ENCODE measurements at places on chromosomes 12 and 14. TPM values are rescaled to one million over a fixed set of nuclear protein-coding genes. Genes with fewer than 3 reads are reported as not detected.

DNA sequence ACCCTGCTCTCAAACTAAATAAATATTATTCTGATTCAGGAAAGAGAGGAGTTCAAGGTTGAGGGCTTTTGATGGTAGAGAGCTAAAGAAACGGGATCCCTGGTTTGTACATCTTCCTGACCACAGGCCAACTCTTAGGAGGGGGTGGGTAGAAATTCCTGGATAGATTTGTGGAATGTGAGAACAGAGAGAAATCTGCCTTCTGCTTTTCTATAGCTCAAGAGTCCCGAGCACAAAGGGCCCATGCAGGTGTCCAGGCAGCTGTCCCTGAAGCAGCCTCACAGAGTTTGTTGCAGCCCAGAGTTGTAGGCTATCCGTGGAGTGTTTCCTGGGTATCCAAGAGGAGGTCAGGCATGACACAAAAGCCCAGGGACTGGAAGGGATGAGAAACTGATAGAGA is 198.6 kb downstream of the BCAT1 start:
- DNase-seq = no peak

Gene FAM181A
- not detected for total RNA-seq

DNA sequence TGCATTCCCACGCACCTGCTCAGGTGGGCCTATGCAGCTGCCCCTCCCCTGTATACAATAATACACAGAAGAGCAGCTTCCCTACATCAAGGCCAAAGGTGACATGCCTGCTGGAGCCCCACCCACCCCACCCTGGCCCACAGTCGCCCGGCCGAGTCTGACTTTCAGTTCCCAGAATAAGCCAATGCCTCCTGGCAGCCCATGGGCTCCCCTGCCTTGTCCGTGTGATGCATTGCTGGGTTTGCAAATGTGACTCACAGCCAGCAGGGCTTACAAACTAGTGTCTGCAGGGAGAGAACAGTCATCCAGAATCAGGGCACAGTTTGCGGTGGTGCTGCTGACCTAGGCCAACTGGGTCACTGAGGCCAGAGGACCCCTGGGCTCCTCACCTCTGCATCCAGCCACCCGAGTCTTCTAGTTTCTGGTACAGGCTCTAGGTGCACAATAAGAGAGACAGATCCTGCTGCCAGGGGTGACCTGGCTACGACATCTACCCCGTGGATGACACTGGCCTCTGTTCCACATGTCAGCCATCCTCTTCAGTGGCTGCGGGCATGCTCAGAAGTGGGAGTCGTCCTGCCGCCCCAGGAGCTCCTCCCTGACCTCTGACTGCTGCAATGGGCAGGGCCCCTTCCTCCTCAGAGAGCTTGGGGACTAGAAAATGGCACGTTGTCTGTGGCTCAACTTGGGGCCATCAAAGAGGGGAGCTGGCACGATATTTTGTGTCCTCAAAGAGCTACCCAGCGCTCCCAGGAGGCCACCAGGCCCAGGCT is 84.5 kb downstream of the CHGA start:
- DNase-seq = no peak

Gene SERPINA1
- total RNA-seq = 12.7 TPM

DNA sequence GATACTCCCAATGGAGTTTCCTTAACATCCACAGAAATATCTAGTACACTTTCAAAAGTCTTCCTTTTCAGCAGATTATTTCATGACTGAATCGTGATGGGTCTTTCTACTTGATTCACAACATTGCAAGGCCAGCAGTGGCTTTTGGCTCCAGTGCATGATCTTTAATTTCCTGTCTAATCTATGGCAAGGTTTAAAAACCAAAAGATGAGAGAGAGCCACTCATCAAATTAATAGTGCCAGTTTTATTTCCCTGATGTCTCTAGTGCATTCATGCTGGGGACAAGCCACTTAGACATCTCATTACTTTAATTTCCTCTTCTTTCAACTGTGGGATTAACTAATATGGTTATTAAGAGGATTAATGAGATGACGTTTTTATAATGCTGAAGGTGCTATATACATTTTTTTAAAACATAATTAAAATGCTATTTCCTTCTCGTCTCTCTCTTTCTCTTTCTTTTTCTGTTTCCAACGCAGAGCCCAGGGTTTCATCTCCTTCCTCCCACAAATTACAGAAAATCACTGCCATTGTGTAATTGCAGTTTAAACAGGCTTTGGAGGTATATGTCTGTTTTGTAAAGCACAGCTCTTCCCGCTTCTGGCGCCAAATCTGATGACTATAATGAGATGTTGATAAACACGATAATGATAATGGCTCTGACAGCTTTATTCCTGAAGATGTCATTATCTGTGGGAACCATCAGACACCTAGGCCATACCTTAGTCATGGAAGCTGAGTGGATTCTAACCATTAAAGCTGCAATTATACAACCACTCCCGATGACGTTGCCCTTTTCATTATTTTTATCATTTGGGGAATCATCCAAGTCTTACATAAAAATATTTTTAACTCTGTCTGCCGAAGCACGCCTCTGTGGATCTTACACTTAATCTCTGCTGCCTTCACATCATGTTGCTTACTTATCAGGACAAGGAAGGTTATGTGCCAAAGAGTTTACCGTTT is 103.1 kb upstream of the PPM1H start:
- DNase-seq = no peak

DNA sequence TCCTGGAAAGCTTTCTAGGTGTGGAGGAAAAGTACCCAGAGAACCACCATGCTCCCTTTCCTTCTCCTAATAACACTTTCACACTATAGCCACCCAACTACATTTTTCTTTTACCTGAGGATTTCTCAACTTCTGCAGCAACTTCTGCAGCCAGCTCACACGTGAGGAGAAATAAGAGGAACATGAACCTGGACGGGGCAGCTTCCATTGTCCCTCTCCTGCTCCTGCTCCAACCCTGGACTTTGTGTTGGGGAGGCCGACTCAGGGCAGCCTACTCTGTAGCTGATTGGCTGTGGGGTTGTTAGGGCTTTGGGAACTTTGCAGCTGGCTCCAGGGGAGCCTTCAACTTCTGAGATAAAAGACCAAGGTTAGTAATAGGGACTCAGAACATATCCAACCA is at the start of gene ERP27:
Gene ERP27 (minus strand): TSS at position 237 of the 400 bp plus-strand sequence. CDS start 29 bp downstream, at position 208.
- DNase-seq = no peak

Gene CFAP73
- not detected for total RNA-seq

DNA sequence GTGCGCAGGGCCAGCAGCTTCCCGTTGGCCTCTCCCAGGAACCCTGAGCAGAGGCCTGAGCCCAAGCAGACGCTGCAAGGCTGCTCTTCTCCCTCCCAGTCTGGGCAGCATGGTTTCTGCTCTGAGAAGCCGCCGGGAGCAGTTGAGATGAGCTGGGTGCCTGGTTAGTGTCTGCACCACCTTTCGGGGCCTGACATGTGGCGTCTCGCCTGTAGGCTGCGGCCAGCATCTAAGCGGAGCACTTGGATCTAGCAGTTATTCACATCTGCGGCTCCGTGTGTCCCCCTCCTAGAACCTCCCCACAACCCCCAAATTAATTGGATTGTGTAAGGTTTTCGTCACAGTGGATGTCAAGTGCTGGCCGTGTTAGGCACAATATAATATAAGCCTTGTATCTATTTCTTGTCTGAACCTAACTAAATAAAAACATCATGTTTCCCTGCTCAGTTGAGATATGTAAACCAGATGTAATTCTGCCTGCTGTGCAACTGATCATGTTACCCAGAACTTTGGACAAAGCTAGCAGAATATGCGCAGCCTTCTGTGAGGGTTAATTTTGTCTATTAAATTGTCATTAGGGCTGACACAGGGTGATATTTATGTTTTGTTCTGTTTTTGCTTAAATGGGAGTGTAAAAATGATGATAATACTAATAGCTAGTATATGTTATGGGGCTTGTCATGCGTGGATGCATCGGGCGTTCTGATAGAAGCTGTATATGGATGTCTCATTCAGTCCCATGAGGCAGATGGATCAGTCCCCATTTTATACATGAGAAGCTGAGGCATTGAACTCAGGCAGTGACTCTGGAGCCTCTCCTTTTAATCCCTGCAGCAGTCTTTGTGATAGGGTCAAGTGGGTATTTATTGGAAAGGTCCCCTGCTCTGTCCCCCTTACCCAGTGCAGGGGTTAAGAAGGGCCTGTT is 45.8 kb downstream of the ELK3 start:
- DNase-seq = no peak

GRCh38 chr14:41397926-41398325 is 208.8 kb upstream of the LRFN5 start:
- no peak for DNase-seq

Gene TRIM9
- total RNA-seq = 1.1 TPM

DNA sequence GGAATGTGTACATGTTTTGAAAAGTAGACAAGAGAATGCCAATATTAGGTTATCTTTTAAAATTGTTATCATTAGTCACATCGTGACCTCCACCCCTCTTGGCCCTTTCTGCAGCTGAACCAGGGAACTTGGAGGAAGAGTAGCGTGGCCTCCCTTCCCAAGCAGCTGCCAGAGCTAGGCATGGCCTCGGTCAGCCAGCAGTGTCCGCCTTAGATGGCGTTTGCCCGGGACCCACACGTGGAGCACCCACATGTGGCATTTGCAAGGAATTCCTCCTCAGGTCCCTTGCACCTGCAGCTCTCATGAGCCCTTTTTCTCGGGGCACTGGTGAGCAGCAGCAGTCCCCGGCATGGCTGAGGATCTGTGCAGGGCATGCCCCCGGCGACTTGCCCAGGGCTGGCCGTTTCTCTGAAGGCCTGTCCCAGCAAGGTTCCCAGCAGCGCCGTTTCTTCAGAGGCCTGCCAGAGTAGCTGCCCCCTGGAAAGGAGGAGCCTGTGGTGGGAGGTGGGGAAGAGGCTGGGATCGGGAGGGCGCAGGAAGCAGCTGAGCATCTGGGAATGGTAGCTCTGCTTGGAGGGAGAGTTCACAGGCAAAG is 10.8 kb downstream of the JDP2 start:
- no peak for DNase-seq

DNA sequence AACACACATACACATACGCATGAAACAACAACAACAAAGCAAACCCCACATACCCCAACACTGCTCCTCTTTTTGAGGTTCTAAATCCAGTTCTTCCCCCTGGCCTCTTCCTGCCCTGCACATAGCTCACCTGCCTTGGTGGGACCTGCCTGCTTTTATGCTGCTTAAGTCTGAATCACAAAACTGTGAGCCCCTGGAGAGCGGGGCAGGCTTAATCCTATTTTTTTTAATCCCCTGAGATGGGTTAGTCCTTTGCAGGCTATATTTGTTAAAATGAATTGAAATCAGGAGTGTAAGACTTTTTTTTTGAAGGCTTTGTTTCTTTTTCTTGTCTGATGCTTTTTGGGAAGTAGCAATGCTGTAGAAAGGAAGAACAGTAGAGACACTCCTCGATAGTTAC is 84.6 kb upstream of the MAX start:
- DNase-seq = no peak

DNA sequence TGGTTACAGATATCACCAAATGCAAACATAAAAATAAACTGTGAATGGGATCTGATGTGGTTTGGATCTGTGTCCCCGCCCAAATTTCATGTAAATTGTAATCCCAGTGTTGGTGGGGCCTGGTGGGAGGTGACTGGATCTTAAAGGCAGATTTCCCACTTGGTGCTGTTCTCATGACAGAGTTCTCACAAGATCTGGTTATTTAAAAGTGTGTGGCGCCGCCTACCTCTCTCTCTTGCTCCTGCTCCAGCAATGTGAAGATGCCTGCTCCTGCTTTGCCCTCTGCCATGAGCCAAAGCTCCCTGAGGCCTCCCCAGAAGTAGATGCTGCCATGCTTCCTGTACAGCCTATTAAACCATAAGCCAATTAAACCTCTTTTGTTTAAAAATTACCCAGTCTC is 47.8 kb downstream of the SLC25A21 start:
- no peak for DNase-seq

Gene ZCCHC8
- 22.9 TPM for total RNA-seq

DNA sequence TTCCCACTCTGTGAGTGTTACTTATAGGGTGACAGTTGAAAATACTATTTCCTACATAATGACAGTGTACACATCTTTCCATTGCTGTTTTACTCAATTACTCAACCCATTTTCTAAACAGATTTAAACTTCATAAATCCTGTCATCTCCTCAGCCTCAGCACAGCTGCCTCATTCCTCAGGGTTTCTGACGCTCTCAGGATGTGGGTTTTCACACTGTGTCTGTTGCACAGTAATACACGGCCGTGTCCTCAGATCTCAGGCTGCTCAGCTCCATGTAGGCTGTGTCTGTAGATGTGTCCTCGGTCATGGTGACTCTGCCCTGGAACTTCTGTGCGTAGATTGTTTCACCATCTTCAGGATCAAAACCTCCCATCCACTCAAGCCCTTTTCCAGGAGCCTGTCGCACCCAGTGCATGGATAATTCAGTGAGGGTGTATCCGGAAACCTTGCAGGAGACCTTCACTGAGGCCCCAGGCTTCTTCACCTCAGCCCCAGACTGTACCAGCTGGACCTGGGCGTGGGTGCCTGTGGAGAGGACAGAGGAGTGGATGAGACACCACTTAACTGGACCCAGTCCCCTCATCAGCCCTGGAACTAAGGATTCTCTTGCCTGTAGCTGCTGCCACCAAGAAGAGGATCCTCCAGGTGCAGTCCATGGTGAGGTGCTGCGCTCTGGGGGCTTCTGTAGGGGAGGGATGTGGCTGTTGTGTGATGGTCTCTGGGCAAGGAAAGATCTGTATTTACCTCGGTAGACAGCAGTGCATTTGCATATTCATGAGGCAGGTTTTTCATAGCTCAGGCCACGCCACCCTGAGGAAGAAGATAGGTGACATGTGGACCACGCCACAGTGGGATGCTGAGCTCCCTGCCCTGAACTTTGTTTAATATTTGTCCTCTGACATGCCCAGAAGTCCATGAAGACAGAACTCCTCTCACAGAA is 750.2 kb downstream of the TMEM121 start:
- DNase-seq = no peak

Gene LGR5
- total RNA-seq = not detected

- DNase-seq = no peak
Observed at GRCh38 chr12:90917431-90917830, 37.5 kb downstream of the CCER1 start.

DNA sequence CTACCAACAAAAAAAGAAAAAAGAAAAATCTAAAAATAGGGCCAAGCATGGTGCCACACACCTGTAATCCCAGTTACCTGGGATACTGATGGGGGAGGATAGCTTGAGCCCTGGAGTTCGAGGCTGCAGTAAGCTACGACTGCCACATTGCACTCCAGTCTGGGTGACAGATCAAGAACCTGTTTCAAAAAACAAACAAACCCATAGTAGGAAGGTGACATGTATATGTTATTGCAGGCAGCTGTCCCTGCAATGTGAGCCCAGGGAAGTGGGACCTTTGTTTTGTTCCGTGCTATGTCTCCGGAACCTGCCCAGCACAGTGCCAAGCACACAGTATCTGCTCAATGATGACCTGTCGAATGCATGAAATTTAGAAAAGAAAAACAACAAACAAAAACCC is 37.2 kb upstream of the YY1 start:
- no peak for DNase-seq

- no peak for DNase-seq
Observed at GRCh38 chr12:122793685-122794106, 19.3 kb downstream of the CCDC62 start.

Gene TSFM
- 36.6 TPM for total RNA-seq

GRCh38 chr12:51721282-51721940 is 127.1 kb downstream of the FIGNL2 start:
- no peak for DNase-seq

Gene HRK
- not detected for total RNA-seq

Gene PKP2
- 17.2 TPM for total RNA-seq

GRCh38 chr12:124543052-124543589 is 24.3 kb downstream of the NCOR2 start:
- DNase-seq = no peak

Gene ZDHHC22
- not detected for total RNA-seq

All from omental fat pad (tissue), 4 donors.